Fibroblast of the aortic adventitia (primary cell): ENCODE measurements at places on chromosomes 1 and 21.

GRCh38 chr21:38797470-38797869 lies 8.3 kb upstream of the ETS2 start:
- DNase-seq, result no peak

GRCh38 chr1:50347933-50348332 lies 75.3 kb downstream of the DMRTA2 start:
- DNase-seq, result no peak

DNA sequence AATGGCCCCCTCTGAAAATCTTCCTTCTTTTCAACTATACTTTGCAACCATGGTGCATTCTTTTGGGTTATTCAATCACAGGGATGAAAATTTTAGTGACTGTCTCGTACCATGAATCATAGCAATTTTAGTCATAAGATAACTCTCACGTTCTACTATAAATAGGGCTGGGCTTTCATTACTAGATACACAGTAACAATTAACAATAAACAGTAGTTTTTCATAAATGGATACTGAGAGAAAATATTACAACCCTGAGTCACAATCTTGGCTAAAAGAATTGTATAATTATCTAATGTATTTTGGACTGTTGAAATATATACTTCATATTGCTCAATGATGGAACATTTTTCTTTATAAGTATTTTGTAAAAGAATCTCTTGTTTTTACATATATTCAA lies 96.1 kb downstream of the TEX35 start:
- DNase-seq, result peak; percentile 87

DNA sequence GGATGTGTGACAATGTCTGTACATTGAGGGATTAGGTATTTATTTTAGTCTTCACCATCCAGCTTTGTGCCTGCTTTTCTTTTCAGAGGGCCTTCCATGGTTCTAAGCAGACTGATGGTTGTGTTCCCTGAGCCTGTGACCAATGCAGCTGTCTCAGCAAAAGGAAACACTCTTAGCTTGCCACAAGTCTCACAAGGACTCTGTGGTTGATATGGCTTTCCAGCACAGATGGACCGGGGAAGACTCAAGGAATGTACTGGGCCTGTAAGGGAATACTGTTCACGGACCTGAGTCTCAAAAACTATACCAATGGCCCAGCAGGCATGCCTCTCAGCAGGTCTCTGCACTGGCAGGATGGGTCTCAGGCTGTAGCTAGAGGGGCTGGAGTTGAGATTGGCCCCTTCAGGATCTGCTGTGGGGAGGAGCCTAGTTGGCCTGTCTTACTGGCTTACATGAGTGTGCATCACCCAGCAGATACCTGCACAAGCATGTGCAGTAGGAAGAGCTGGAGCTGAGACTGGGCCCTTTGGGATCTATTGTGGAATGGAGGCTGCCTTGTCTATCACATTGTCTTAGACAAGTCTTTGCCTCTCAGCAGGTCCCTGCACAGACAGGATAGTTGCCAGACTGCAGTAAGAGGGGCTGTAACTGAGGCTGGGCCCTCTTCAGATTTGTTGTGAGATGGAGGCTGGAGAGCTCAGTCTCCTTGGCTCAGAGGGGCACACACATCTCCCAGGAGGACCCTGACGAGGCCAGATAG lies 52.0 kb upstream of the PDC start:
- DNase-seq, result no peak

GRCh38 chr1:145997718-145998023 lies 1.3 kb upstream of the TXNIP start:
- DNase-seq, result no peak

- peak; percentile 88 for DNase-seq
These were observed 650.0 kb downstream of the SMYD3 start for GRCh38 chr1:245856944-245857531.

GRCh38 chr1:65409314-65409713 lies 11.2 kb upstream of the LEPR start:
- no peak for DNase-seq

DNA sequence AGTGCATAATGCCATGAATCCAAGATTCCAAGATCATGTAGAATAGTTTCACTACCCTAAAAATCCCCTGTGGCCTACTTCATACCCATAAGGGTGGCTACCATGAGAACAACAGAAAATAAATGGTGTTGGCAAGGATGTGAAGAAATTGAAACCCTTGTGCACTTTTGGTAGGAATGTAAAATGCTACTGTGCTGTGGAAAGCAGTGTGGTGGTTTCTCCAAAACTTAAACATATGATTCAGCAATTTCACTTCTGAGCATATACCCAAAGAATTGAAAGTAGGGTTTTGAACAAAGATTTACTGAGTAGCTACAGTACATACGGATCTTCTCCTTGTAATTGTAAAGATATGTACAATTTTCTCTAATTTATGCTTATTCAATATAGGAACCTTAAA lies 16.0 kb downstream of the FNBP1L start:
- no peak for DNase-seq

DNA sequence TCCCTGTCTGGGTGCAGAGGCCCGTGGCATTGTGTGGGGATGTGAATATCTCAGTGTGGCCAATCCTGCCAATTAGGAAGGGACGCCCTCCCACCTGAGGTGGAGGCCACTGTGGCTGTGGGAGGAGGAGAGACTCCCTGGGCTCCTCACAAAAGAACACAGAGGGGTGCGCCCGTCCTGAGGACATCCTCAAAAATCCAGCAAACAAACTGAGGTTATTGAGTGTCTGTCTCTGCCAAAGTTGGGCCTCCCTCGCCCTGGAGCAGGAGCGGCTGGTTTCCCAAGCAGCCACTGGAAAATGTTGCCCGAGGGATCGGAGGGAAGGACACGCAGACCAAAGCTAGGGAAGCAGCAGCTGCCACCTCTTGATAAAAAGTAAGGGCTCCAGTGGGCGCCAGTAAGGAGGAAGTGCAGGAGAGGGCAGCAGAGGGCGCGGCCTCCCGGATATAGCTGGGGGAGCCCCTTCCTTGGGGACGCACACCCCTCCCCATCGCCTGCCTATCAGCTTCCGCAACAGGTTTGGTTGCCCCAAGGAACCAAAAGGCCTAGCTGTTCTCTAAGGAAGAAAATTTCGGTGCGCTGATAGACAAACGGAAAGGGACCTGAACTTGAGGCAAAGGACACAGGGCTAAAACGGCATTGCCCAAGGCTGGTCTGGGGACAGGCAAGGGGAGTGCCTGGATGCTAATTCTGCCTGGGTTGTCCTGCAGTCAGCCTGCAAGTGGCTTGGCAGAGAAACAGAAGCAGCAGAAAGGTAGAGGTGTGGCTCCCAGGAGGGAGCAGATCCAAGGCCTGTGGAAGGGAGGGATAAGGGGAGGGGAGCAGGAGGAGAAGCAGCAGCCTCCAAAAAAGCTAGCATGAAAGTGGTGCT lies 1.7 kb upstream of the GRIK3 start:
- no peak for DNase-seq

- DNase-seq, result no peak
These were observed 1.8 kb upstream of the VSIG8 start for GRCh38 chr1:159864262-159864661.

DNA sequence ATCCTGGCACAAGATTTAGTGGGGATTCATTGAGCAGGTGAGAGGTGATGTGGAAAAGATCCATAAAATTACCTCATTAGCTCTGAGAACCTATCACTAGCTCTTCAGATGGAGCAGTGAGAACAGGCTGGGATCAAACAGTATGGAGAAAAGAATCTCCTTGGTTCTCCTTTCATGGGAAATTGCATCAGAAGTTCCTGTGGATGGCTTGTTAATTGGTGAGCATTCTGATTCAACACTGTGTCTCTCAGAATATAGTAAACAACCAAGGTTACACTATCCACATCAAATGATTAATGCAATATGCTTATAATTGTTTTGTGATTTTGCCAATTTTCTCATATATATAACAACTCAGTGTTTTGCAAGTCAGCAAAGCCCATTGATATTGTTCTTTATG lies 8.3 kb upstream of the CD55 start:
- DNase-seq, result no peak

DNA sequence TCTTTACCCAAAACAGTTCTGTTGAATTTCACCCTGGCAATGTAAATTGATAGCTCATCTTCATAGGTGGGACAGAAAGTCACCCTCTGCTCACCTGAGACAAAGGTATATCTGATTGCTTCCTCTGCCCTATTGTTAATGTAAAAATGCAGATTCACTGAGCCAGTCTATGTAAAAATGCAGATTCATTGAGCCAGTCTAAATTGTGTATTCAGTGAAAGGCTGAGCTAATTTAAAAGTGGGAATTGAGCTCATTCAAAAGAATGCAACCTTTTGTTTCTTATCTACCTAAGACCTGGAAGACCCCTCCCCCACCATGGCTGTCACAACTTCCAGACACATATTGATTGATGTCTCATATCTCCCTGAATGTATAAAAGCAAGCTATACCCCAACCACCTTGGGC lies 4.8 kb upstream of the MYSM1 start:
- DNase-seq, result no peak

DNA sequence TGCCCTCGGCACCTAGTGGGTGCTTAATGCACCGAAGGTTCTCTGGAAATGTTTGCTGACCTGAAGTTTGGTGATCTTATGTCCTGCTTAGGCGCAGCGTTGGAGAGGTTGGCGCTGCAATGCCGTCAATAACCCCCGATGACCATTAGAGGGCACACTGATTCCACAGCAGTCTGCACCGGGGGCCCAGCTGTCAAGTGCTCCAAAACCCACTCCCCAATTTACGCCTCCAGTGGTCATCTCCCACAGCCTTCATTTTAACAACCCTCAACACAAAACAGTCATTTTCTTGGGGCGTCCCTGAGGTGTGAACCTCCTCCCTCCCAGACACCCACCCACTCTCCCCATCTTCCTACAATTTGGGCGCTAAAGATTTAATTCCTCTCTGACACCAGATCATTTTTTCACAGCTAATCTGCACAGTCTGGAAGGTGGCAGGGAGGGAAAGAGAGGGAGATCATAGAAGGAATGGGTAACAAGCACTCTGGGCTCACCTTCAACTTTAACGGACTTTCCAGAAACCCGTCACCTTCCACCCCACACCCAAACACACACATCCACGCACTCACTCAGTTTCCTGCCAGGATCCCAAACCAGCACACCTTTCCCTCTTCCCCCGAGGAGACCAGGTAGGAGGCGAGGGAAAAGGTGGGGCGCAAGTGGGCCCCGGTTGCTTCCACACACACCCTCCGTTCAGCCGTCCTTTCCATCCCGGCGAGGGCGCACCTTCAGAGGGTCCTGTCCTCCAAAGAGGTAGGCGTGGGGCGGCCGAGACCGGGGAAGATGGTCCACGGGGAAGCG lies 570 bp upstream of the NPR1 start:
- DNase-seq, result peak; percentile 63

GRCh38 chr1:157523774-157524493 lies 28.4 kb downstream of the FCRL5 start:
- no peak for DNase-seq

- DNase-seq, result no peak
These were observed 2.9 kb upstream of the TFF3 start for GRCh38 chr21:42317826-42318746.
